Stimulated activated CD4-positive, alpha-beta T cell treated with anti-CD3 and anti-CD28 coated beads, Interleukin-1b, Interleukin-23, amount 100 ng/mL, for 48 hours (primary cell): ENCODE measurements at places on chromosomes 2 and 18.

GRCh38 chr2:105464325-105464724 lies 65.5 kb upstream of the FHL2 start:
- no peak for DNase-seq

DNA sequence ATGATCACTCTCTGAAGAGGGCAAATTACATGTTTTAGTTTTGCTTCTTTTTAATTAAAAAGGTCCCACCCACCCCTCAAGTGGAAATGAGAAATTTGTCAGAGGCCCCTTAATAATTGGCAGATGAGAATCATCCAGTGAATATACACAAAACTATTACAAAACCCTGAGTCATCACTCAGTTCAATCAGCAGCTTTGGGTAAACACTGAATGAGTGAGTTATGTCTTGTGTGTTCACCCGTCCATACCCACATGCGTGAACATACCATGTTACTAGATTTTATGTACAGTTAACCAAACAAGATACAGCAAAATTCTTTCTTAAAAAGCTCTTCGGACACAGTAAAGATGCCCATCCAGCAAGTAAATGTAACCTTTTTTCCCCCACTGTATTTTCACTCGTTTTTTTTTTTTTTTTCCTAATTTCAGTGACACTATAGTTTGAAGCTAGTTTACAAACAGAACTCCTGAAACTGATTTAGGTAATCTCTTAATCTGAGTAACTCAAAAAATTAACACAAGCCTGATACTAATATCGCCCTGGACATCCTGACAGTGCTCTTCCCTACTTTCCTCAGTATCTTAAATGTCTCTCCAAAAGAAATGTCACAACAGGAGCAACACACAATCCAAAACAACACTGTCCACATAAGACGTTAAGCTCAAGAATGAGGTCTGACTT lies 1.4 kb downstream of the PSME4 start:
- DNase-seq = no peak

DNA sequence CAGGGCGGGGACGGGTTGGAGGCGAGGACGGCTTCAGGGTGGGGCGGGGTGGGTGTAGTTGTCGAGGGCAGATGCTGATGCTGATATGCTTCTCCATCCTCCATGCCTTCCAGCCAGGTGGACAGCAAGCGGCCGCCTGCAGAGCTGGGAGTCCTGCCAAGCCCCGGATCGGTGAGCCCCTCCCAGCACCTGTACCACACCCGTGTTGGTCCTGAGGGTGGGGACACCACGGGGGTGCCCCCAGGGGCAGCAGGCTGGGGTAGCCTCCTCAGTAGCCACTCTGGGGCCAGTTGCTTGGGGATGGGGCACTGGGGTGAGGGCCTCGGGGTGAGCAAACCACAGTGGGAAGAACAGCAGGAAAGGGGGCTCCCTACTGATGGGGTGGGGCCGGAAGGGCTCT lies 2.6 kb downstream of the ANO7 start:
- DNase-seq = no peak

- DNase-seq = no peak
Measured at GRCh38 chr2:214076527-214076926, 334.3 kb upstream of the VWC2L start.

GRCh38 chr18:56770097-56770496 lies 118.9 kb downstream of the WDR7 start:
- DNase-seq = no peak

GRCh38 chr2:232581725-232582124 lies 31.2 kb downstream of the EIF4E2 start:
- DNase-seq = no peak

GRCh38 chr2:143231254-143231645 lies 102.0 kb downstream of the ARHGAP15 start:
- no peak for DNase-seq

- DNase-seq = no peak
Measured at GRCh38 chr2:188978291-188979081, 4.3 kb downstream of the COL3A1 start.

DNA sequence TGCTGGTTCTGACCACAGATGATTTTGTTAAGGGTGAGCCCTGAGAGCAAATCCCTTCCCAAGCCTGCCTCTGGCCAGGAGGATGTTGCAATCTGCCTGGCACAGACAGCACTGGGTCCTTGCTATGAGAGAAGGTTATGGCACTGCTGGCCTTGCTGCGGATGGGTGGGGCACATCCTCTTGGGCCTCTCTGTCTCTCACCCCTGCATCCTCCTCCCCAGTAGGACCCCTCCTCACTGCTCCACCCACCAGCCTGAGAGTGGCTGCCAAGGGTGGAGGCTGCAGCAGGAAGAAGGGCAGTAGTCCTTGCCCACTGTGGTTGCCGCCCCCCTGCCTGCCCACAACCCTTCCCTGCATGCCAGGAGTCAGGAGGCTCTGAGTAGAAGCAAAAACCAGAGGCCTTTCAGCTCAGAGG lies 180.9 kb downstream of the ZBTB7C start:
- no peak for DNase-seq

DNA sequence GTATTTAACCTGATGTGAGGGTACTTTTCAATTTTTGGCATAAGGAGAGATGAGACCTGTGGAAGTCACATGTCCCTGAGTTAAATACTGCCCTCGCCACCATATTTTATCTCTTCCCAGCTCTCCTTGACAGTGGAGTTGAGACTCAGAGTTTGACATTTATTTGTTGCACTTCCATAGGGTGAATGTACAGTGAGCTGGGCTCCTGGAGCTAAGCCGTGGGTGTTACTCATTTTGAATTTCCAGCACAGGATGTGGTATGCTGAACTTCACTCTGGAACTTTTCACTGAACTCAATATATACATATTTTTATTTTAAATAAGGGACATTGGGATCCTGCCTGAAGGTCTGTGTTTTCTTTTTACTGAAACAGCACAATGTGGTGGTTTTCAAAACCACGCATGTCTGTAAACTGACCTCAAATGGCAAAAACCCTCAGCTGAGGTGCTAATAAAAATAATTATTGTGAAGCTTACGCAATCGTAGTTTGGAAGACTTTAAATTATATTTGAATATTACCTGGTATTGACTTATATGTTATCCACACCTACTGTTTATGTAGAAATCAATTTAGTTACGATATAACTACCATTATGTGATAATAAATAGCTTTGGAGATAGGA lies 12.1 kb downstream of the RNF144A start:
- DNase-seq = no peak

GRCh38 chr2:118940486-118941120 lies 1.4 kb upstream of the MARCO start:
- DNase-seq = no peak

- DNase-seq = no peak
Measured at GRCh38 chr2:69372767-69373166, 14.3 kb downstream of the GFPT1 start.

GRCh38 chr18:76772665-76773064 lies 49.7 kb upstream of the ZNF236 start:
- no peak for DNase-seq

- peak; percentile 17 for DNase-seq
Measured at GRCh38 chr2:221571551-221572218, 419 bp downstream of the EPHA4 start.

- no peak for DNase-seq
Measured at GRCh38 chr2:214005337-214005736, 405.5 kb upstream of the VWC2L start.

- no peak for DNase-seq
Measured at GRCh38 chr2:130251873-130252620, 53.8 kb upstream of the TUBA3E start.

GRCh38 chr2:188244383-188244782 lies 47.3 kb upstream of the GULP1 start:
- no peak for DNase-seq
